ENCODE measurements at places on chromosomes 4 and X. TPM values are rescaled to one million over a fixed set of nuclear protein-coding genes. Genes with fewer than 3 reads are reported as not detected.

DNA sequence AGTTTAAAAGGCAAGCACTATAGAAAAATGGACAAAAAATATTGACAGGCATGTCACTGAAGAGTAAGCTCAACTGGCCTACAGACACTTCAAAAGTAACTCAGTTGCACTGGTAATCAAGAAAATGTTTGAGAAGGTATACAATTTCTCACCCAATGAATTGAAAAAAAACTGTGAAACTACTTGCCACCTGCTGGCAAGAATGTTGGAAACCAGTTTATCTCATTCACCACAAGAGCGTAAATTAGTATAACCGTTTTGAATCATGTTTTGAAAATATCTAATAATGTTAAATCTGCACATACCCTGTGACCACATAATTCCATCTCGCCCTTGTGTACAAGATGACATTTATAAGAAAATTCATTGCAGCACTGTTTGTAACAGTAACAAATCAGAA lies 31.7 kb downstream of the TXK start:
- no peaks in the 10 kb centered on the region for H3K36me3 ChIP-seq
- H3K4me3 ChIP-seq: no peak overlapping the region
- no peaks in the 10 kb centered on the region for H3K4me1 ChIP-seq
- H3K27me3 ChIP-seq: no peaks in the 10 kb centered on the region
- no peak overlapping the region for H3K27ac ChIP-seq

- no peak overlapping the region for H3K27ac ChIP-seq
- peaks cover 16% of the 10 kb centered on the region for H3K4me1 ChIP-seq
- no peak for DNase-seq
- no peaks in the 10 kb centered on the region for H3K27me3 ChIP-seq
- H3K4me3 ChIP-seq: no peak overlapping the region
Observed at GRCh38 chr4:113639326-113639725, 122.2 kb downstream of the CAMK2D start.

DNA sequence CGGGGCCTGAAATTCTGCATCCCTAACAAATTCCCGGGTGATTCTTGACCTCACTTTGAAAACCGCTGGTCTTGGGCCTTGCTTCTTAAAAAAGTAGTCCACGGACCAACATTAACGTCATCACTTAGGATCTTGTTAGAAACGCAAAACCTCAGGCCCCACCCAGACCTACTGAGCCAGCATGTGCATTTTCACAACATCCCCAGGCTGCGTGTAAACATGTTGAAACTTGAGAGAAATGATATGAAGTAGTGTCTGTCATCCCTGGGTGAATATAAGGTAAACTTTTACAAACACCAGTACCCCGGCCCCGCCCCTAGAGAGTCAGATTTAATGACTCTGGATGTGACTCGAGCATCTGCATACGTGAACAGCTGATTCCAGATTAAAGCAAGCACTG lies 33.7 kb downstream of the SORBS2 start:
- no peak overlapping the region for H3K27ac ChIP-seq
- H3K4me3 ChIP-seq: no peak overlapping the region
- no peaks in the 10 kb centered on the region for H3K27me3 ChIP-seq
- H3K36me3 ChIP-seq: no peaks in the 10 kb centered on the region
- no peak for DNase-seq

GRCh38 chr4:54308110-54308509 lies 79.0 kb downstream of the PDGFRA start:
- H3K27ac ChIP-seq: no peak overlapping the region
- DNase-seq: no peak
- no peak overlapping the region for H3K4me3 ChIP-seq
- H3K27me3 ChIP-seq: no peaks in the 10 kb centered on the region

Gene GAGE2A
- not detected for total RNA-seq
